Trophoblast cell (in vitro differentiated cells and primary cell): ENCODE measurements at places on chromosomes 6 and 20.
A peak's percentile ranks its signal among the peaks of the same experiment; 100 is the strongest.

GRCh38 chr20:46111028-46111835 lies 6.9 kb upstream of the CD40 start:
- DNase-seq, result peak; percentile 44

DNA sequence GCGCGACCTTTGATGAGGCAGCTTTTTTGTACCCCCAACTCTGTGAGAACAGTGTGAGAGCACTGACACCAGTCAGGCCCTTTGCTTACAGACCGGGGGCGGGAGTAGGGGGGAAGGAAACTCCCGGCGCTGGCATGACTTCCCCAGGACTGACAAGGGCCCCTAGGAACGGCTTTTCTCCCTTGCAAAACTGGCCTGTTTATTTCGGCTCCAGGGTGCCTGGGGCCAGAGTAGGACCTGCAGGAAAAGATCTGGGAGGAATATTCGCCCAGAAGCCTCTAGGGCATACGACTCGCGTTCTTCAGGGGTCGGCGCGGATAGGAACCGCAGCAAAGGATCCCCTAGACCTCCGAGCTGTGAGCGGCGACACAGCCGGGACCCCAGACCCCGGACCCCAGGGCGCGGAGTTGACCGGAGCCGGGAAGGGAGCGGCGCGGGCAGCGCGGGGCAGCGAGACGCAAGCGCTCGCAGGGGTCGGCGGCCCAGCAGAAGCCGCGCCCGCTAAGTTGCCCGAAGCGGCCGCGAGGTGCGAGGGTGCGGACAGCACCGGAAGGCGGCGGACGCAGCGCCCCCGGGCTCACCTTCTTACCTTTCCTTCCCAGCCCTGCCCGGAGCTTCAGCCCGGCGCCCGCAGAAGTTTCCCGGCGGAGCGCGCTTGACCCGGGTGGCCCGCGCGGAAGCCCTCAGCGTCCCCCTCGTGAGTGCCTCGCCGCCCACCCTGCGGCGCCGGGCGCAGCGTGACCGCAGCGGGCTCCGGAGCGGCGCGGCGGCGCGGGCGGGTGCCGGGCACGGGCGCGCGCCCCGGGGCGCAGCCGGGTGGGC lies at the start of gene POPDC3:
TSS of gene POPDC3 (minus strand) at position 771 of the 822 bp plus-strand sequence. CDS start 18,105 bp downstream, outside the sequence.
- peak; percentile 64 for DNase-seq

DNA sequence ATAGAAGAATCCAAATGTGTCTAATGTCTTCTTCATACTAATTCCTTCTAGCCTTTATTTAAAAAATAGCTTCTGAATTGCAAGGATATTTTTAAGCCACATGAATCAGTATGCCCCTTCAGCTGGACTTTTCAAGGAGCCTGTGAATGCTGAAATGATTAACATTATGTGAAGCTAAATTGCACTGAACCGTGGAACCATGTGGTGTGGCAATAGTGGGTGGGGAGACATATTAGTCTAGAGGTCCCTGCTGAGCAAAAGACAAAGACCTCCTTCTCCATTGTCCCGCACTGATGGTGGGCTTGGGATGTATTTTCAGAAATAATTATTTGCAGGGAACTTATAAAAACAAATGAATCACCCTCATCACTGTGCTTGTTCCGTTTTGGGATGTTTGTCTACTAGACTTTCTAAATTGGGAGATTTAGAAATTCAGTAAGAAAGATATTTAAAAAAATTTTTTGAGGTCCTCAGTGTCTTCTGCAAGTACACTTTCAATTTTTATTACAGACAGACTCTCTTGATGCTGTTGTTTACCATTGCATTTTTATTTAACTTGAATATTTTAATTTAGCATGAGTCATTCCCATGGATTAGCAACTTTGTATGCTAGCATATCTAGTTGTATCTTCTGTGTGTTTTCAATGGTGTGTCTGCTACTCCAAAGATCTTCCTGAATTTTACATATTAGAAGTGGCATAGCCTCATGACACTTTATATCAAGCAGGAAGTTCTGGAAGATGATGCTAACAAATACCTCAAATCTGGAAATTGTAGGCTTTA lies 238.1 kb downstream of the LAMA2 start:
- no peak for DNase-seq

GRCh38 chr20:61942526-61942925 lies 123.2 kb downstream of the TAF4 start:
- no peak for DNase-seq

GRCh38 chr20:3751675-3752385 lies 15.7 kb downstream of the ADISSP start:
- DNase-seq, result peak; percentile 47

DNA sequence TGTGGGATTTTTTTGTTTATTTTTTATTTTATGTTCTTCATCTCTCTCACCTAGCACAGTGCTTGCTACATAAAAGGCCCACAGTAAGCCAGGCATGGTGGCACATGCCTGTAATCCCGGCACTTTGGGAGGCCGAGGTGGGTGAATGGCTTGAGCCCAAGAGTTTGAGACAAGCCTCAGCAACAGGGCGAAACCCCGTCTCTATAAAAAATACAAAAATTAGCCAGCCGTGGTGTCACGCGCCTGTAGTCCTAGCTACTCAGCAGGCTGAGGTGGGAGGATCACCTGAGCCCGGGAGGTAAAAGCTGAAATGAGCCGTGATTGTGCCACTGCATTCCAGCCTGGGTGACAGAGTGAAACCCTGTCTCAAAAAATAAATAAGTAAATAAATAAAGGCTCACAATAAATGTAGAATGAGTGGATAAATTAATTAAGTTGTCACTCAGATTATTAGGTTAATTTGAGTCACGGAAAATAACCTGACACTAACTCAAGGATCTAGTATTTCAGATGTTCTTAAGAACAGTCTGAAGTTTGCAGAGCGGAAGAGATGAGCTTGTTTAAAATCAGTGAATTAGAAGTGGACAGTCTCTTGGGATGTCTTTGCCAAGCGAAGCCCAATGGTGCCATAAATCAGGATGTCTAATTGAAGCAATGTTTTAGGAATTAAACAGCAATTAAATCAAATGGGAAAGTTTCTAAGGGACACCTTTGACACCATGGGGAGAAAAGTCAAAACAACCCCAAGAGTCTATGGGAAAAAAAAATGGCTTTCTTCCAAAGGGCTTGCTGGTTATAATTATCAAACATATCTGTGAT lies 214.4 kb downstream of the ZNF217 start:
- no peak for DNase-seq

- DNase-seq, result no peak
Observed at GRCh38 chr6:134375220-134375580, 57.3 kb upstream of the SGK1 start.

GRCh38 chr6:125835221-125835744 lies 44.5 kb downstream of the NCOA7 start:
- DNase-seq, result no peak

GRCh38 chr6:70059039-70059719 lies 192.8 kb downstream of the COL19A1 start:
- no peak for DNase-seq

GRCh38 chr6:139249395-139249794 lies 42.4 kb downstream of the TXLNB start:
- no peak for DNase-seq

DNA sequence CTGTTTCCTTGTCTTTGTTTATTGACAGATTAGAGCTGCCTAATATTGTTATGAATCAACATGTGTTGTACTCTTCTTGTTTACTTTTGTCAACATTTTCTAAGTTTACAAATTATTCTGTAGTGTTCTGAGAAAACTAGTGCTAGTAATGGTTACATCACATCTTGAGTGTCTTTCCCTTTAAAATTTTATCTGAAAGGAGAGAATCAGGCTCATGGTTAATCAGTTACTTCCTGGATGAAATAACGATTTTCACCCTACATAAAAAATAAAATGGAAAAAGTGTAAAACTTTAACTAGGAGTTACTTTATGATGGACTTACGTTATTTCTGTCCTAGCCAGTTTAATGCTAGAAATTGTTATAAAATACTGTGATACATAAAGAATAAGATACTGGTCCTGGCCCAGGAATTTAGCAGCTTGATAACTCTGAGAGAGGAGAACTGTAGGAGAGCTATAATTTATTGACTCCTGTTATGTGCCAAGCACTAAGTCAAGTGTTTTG lies 26.4 kb upstream of the BMP5 start:
- DNase-seq, result no peak

GRCh38 chr20:24565835-24566351 lies 96.5 kb downstream of the SYNDIG1 start:
- DNase-seq, result no peak

- DNase-seq, result no peak
Observed at GRCh38 chr6:158647501-158647900, 2.4 kb upstream of the SYTL3 start.

- peak; percentile 76 for DNase-seq
Observed at GRCh38 chr6:12576389-12576788, 140.2 kb upstream of the PHACTR1 start.

- DNase-seq, result no peak
Observed at GRCh38 chr20:40535816-40536215, 153.2 kb downstream of the MAFB start.

DNA sequence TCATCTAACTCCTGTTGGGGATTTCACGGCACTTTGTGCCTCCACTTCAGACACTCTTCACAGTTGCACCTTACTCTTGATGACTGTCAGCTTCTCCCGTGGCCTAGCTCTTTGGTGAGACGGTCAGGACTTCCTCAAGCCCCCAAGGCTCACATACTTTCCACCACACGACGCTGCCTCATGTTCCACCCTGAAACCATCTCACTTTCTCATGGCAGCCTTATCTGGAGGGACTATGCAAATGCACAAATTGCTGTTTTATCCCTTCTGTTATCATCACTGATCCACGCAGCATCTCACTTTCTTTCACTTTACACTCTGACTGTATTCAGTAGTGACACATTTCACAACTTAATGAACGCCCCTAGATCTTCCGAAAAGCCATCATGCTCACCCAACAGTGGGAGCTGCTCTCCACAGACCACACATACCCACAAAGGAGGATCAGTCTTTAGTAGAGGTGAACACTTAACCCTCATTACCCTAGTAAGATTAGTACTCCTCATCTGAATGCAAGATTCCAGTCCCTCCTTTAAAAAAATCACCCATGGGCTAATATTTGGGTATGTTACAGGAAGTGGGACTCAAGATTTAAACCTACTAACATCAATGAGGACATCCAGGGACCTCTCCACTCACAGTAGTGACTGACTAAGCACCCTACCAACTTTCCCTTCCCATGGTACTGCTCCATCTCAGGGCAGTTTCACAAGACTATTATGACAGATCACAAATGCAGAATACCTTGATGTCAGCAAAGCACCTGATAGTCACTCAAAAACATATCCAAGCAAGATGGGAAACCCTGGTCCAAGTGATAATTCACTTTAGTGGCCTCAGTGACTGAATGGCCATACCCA lies 35.4 kb downstream of the FYN start:
- no peak for DNase-seq

DNA sequence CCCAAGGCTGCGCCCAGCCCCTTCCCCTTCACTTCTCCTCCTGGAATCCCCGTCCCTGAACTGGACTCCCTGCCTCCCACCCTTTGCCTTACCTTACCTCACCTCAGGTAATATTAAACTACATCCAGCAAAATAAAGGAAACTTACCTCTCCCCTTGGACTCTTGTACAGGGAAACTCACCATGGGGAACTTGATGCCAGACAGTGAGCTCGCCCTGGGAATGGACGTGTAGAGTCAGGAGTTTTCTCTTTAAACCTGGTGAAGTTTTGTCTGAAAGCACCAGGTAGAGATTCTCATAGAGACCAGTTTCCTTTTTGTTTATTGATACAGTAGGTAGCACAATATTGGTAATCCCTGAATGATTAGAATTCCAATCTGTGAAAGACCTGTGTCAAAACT lies 544 bp upstream of the HLA-C start:
- DNase-seq, result no peak

DNA sequence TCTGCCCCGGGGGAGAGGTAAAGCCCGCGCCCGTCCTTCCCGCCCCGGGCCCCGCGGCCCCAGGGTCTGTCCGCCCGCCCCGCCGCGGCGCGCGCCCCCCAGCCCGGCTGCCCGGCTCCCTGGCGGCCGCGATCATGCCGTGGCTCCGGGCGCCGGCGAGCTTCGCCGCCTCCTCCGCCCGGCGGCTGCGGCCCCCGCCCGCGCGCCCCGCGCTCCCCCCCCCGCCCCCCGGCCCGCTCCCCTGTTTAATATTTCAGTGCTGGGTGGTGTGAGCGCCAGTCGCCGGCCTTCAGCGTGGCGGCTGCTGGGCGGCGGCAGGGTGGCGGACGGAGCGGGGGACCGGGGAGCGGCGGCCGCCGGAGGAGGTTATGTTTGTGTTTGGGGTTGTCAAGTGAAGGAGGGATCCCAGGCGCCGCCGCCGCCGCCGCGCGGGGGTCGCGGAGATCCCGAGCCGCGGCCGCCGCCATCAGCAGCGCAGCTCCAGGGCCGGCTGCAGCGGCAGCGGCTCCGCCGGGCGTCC lies at the start of gene HIVEP1:
TSS of gene HIVEP1 (plus strand) at position 275 of the 520 bp plus-strand sequence. CDS start 3,317 bp downstream, outside the sequence.
- no peak for DNase-seq

DNA sequence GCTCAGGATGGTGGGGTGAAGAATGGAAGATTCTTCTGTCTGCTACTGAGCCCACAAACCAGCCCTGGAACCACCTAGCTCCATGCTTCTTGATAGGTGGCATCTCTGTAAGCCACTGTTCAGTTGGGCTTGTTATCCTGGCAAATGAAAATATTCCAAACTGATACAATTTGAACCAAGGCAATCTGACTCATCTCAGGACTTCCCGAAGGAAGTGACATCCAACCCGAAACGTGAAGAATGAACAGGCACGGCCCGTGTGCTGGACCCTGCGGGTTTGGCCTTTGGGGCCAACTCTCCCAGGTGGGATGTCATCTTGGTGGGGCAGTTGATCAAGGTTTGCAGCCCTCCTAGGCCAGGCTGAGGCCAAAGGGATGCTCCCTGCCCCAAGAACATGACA lies 160.3 kb downstream of the PREX1 start:
- DNase-seq, result no peak

DNA sequence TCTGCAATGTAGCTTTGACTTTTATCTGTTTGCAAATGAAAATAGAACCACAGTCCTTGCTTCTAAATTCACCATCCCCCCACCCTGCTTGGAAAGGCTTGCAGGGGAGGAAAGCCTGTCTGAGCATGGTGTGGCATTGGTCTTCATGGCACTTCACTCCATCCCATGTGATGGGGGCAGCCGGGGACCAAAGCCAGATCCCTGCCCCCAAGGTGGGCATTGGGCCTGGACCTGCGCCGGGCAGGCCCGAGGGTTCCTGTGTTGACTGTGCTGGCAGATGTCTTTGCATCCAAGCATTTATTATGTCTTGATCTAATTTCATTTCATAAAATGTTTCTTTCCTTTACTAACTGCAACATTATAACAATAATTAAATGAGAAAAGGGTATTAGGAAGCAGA lies 120.0 kb downstream of the SYNDIG1 start:
- no peak for DNase-seq

GRCh38 chr6:46719099-46719498 lies 16.1 kb downstream of the PLA2G7 start:
- DNase-seq, result peak; percentile 19

DNA sequence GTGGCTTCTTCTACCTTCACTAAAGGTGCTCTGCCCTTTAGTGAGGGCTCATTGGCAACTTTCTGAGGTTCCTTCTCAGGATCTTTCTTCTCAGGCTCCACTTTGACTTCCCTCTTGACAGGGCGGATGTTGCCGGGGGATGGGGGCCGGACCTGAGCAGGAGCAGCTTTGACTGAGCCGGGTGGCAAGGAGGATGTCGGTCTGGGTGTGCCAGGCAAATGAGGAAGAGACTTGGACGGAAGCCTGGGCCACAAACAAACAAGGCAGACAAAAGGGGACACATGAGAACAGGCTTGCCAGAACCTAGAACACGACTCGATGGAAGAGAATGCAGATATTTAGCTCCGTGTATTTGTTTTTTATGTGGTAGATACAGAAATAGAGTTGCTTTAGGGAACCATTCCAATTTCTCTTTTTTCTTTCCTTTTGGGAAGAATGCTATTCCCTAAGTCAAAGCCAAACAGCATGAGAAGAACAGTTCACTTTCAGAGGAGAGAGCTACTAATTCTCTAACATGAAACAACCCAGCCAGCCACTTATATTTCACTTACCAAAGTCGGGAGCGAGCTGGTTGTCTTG lies 76.2 kb upstream of the BCLAF1 start:
- no peak for DNase-seq
